ENCODE measurements at places on chromosomes 3 and 15.

DNA sequence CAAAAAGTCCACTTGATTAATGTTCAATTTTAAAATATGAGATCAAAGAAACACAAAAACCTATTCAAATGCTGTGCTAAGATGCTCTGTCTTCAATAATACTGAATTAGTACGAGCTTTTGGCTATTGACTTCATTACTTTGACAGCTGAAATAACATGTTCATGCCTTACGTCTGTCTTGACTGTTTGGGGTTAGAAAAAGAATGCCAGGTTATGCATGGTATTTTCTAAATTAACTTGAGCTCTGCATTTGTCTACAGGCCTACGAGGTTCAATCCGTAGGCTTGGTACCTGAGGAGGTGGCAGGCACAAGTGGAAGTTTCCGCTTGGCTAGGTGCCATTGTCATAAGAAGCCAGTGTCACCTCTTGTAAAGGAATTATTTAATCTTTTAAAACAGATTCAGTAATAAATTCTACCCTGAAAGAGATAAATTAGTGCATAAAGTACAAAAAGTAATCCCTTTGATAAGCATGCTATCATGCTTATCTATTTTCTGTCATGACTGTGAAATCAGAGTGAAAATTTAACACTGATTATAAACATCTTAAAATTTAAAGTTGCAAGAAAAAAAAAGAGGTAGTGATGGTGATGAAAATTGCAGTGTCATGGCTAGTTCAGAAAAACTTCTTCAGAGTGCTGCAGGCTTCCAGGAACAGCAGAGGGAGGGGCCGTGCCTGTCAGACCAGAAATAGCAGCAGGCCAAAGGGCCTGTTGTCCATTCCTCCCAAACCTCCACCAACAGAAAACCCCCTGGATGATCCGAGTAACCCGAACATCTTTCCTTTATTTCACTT is 115.7 kb downstream of the ARRDC4 start:
- peak overlapping the region; percentile 63 for H3K27ac ChIP-seq
- H3K4me1 ChIP-seq: peaks cover 13% of the 10 kb centered on the region
- no peaks in the 10 kb centered on the region for H3K36me3 ChIP-seq
- DNase-seq: no peak

- H3K4me3 ChIP-seq: peak overlapping the region; percentile 2
- H3K36me3 ChIP-seq: peaks cover 67% of the 10 kb centered on the region
- no peaks in the 10 kb centered on the region for H3K27me3 ChIP-seq
- peaks cover 55% of the 10 kb centered on the region for H3K4me1 ChIP-seq
- peak overlapping the region; percentile 96 for H3K27ac ChIP-seq
Measured at GRCh38 chr3:14144423-14145075, 19.7 kb downstream of the TMEM43 start.

- no peak overlapping the region for H3K27ac ChIP-seq
- no peak overlapping the region for H3K4me3 ChIP-seq
- H3K36me3 ChIP-seq: no peaks in the 10 kb centered on the region
- H3K4me1 ChIP-seq: no peaks in the 10 kb centered on the region
- DNase-seq: no peak
Measured at GRCh38 chr15:44009038-44009437, 182.2 kb downstream of the WDR76 start.

- H3K4me3 ChIP-seq: no peak overlapping the region
- no peaks in the 10 kb centered on the region for H3K36me3 ChIP-seq
- no peaks in the 10 kb centered on the region for H3K27me3 ChIP-seq
- no peaks in the 10 kb centered on the region for H3K4me1 ChIP-seq
Measured at GRCh38 chr3:148763986-148764935, 63.4 kb upstream of the CPB1 start.

GRCh38 chr15:41872166-41872747 is 21.6 kb downstream of the SPTBN5 start:
- H3K4me3 ChIP-seq: no peak overlapping the region
- no peaks in the 10 kb centered on the region for H3K27me3 ChIP-seq
- no peak for DNase-seq
- no peaks in the 10 kb centered on the region for H3K4me1 ChIP-seq
- H3K27ac ChIP-seq: no peak overlapping the region

- no peaks in the 10 kb centered on the region for H3K27me3 ChIP-seq
- no peak overlapping the region for H3K4me3 ChIP-seq
- no peak overlapping the region for H3K27ac ChIP-seq
- H3K36me3 ChIP-seq: no peaks in the 10 kb centered on the region
- DNase-seq: peak; percentile 46
Measured at GRCh38 chr15:77531191-77532000, 101.3 kb downstream of the LINGO1 start.

- peaks cover under 1% of the 10 kb centered on the region for H3K27me3 ChIP-seq
- H3K36me3 ChIP-seq: no peaks in the 10 kb centered on the region
- DNase-seq: no peak
- H3K4me3 ChIP-seq: no peak overlapping the region
- H3K4me1 ChIP-seq: no peaks in the 10 kb centered on the region
- no peak overlapping the region for H3K27ac ChIP-seq
Measured at GRCh38 chr3:79773291-79773690, 5.5 kb upstream of the ROBO1 start.

DNA sequence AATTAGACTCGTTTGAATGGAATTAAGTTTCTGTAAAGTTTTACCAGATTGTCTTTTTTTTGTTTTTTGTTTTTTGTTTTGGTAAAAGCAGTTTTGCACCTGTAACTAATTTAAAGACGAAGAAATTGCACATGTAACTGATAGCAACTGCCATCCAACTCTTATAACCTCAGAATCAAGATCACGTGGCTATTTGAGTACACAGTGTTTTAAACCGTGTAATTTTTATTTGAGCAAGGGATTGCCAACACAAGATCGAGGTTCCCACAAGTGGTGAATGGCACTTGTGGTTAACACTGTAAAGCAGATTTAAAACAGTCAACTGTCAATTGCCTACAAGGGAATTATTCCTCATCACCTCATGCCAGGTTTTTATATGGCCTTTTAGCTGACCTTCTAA is 67.3 kb downstream of the PPARG start:
- H3K4me3 ChIP-seq: no peak overlapping the region
- H3K4me1 ChIP-seq: peaks cover 8% of the 10 kb centered on the region
- H3K27ac ChIP-seq: no peak overlapping the region
- no peak for DNase-seq

DNA sequence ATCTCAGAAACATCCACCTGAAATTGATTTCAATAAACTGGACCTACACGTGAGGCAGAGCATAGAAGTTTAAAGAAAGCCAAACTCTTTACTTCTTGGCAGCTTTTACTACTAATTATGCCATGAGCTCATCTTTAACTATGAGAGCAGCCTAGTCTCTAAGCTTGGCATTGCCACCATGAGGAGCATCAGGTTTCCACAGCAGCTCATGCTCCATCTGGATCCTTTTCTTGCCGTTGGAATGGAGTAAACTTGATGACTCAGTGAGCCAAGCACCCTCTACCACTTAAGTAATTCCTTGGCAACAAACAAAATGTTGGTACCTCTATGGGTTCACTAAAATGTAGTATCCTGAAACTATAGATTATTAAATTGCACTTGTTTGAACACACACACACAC is 583.2 kb downstream of the EPHA3 start:
- H3K36me3 ChIP-seq: no peaks in the 10 kb centered on the region
- DNase-seq: no peak
- no peaks in the 10 kb centered on the region for H3K27me3 ChIP-seq
- no peak overlapping the region for H3K27ac ChIP-seq
- no peaks in the 10 kb centered on the region for H3K4me1 ChIP-seq

- no peak overlapping the region for H3K27ac ChIP-seq
- no peaks in the 10 kb centered on the region for H3K36me3 ChIP-seq
- no peaks in the 10 kb centered on the region for H3K4me1 ChIP-seq
- no peak overlapping the region for H3K4me3 ChIP-seq
Measured at GRCh38 chr3:133529809-133530208, 43.7 kb upstream of the CDV3 start.

- H3K36me3 ChIP-seq: no peaks in the 10 kb centered on the region
- no peaks in the 10 kb centered on the region for H3K27me3 ChIP-seq
- H3K27ac ChIP-seq: no peak overlapping the region
- no peak overlapping the region for H3K4me3 ChIP-seq
- no peak for DNase-seq
Measured at GRCh38 chr3:195151866-195152541, 119.0 kb downstream of the XXYLT1 start.

- no peaks in the 10 kb centered on the region for H3K27me3 ChIP-seq
- no peak for DNase-seq
- no peak overlapping the region for H3K27ac ChIP-seq
Measured at GRCh38 chr15:63035253-63035652, 7.3 kb upstream of the TPM1 start.

DNA sequence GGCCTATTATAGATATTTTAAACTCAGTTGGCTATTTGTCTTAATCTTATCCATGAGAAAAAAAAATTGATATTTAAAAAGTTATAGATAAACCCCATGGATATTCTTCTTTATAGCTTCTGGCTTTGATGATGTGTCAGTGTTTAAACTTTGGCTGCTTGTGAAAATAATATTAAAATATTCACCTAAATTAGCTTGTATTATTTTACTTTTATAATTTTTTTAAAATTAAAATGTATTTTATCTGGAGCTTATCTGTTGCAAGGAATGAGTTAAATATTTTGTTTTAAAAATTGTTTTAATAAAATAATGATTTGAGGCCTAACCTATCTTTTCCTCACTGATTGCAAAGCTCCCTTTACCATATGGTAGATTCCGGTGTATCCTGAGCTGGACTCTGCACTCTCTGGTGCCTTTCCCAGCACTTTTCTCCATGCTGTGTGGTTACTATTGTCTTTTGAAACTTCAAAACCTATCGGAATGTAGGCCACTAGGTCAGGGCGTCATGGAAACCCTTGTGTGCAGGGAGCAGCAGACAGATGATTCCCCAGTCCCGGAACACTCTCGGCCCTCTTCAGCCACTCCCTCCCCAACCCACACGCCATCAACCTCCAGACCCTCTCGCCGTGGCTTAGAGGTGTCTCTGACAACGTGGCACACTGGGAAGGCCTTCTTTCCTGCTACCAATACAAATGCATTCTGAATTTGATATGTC is 252.3 kb upstream of the ATP10A start:
- no peaks in the 10 kb centered on the region for H3K27me3 ChIP-seq
- no peak for DNase-seq
- no peak overlapping the region for H3K4me3 ChIP-seq
- no peak overlapping the region for H3K27ac ChIP-seq

- no peak for DNase-seq
- no peak overlapping the region for H3K27ac ChIP-seq
- H3K27me3 ChIP-seq: no peaks in the 10 kb centered on the region
- no peak overlapping the region for H3K4me3 ChIP-seq
- H3K4me1 ChIP-seq: no peaks in the 10 kb centered on the region
Measured at GRCh38 chr3:140006331-140006730, 71.3 kb downstream of the CLSTN2 start.
